Activated CD8-positive, alpha-beta T cell treated with anti-CD3 and anti-CD28 coated beads, Interleukin-2, amount 10 ng/mL, durations not matched to agents 7 days and 5 days (primary cell): ENCODE measurements at places on chromosomes 2 and 18.
A peak's percentile ranks its signal among the peaks of the same experiment; 100 is the strongest.

- no peak for DNase-seq
Measured at GRCh38 chr2:172119089-172119488, 16.4 kb upstream of the DLX2 start.

- no peak for DNase-seq
Measured at GRCh38 chr2:41924024-41924423, 123.8 kb upstream of the PKDCC start.

GRCh38 chr2:237509151-237509550 is 22.1 kb downstream of the MLPH start:
- DNase-seq: no peak

- DNase-seq: no peak
Measured at GRCh38 chr2:63743982-63744966, 97.4 kb upstream of the UGP2 start.

GRCh38 chr2:106147665-106148064 is 46.4 kb downstream of the UXS1 start:
- peak; percentile 41 for DNase-seq

DNA sequence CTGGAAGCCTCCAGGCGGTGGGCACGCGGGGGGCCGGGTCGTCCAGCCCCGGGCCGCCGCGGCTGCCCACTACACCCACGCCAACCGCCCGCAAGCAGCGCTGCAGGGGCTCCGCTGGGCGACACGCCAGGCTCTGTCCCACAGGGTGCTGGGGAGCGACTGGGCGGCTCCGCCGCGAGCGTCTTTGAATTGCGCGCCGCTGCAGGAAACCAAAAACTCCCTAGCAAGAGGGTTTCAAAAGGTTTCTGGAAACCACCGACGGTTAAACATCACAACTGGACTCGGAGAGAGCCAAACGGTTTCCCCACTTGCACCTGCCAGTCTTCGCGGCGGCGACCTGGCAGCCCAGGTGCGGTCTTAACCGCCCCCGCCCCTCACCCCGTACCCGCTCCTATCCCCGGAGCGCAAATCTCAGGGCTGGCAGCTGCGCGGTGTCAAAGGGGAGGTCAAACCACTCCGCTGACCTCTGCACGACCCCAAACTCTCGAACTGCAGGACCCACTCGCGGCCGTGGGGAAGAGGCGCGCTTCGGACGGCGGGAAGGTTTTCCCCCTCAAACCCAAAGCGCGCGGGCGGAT is 1.0 kb downstream of the CXCR4 start:
- peak; percentile 75 for DNase-seq

DNA sequence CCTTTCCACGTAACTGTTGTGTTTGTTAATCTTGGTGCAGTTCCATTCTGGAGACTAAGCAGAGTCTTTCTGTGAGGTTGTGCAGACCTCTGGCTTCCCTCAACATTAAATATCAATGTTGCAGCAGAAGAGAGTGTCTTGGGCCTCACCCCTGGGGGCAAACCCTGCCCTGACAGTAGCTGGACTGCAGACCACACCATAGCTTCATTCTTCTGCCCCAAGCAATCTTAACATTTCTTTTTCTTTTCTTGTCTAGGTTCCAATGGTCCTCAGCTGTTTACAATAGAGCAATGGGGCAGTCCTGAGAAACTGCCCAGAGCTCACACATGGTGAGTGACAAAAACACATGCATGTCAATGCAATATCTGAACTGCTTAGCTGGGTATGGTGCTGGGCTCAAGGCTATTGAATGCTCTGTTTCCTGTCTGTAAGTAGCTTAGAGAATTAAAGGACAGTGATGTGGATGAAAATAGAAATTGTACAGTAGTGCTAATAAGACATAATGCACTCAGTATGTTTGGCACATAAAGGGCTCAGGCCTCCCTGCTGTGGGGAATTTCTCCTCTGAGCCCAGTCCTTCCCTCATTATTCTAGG is 237.6 kb downstream of the ALPK2 start:
- DNase-seq: no peak

DNA sequence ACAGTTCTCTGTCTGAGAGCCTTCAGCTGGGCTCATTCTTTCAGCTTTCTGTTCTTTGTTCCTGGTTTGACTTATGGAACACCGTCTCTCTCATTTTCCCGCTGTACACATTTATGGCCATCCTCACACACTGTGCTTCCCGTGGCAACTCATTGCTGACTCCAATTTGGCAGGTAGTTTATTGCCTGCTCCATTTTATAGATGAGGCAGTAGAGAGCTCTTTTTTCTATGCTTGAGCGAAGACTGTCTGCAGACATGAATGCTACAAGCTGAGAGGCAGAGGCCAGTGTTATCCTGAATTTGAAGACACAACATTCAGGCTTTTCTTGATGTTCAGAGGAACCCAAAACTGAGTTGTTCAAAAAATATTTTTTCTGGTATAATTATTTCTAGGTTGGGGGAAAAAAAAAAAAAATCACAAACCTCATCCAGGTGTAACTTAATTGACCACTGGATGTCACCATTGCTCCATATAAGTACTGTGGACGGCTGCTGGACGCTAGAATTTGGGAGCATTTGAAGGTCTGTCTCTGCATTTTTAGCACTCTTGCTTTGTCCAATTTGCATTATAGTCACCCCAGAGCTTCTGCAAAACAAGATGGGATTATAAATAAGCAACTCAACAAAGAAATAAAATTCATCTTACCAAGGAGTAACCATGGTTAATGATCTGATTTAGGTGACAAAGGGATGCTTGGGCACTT is 83.5 kb downstream of the HRH4 start:
- no peak for DNase-seq

DNA sequence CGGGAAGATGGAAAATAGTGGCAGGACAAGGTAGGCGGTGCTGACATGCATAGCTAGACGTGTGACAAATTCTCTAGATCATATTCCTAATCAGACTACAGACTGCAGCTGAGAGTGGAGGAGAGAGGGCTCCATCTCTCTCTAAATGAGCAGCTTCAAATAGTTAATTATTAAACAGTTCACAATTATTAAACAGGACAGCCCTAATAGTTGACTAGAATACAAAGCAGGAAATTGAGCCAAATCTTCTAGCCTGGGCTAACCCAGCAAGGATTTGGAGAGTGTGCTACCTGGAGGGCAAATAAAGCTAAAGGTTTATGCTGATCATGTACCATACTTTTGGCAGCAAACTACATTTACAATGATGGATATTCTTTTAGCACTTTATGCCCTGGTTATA is 54.4 kb upstream of the CWC22 start:
- DNase-seq: no peak

DNA sequence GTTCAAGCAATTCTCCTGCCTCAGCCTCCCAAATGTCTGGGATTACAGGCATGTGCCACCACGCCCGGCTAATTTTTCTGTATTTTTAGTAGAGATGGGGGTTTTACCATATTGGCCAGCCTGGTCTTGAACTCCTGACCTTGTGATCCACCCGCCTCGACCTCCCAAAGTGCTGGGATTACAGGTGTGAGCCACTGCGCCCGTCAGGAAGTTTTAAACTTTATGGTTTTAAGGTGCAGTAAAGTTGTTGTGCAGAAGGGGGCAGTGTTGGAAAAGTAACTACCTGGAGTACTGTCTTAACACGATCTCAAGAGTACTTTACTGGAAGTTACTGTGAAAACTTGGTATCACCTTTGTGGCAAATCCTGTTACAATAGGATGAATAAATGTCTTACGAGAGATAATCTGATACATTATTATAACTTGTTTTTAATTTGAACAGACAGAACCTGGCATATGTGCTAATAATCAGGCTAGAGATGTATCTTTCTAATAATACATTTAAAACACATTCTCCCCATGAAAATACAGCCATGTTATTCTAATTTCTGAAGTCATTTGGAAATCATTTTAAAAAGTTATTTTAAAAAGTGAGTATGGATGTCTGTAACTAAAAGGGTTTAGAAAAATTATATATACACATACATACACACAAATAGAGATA is 10.8 kb downstream of the SPDYA start:
- DNase-seq: peak; percentile 80

DNA sequence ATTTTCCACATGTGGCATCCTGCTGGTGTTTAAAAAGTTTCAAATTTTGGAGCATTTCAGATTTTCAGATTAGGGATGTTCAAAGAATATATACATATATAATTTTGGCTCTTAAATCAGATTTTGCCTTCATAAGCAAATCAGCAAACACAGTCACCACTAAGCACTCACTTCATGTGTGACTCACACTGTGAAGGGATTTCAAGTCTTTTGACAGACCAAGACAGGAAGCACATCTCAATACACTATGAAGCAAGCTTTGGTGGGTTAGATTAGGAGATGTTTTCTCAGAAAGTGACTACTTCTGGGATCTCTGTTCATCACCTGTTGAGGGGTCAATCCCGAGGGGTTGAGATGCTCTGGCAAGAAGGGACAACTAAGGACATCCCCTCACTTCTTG is 227.8 kb upstream of the RBBP8 start:
- DNase-seq: no peak

GRCh38 chr2:156585457-156585856 is 149.3 kb downstream of the GPD2 start:
- DNase-seq: no peak

- no peak for DNase-seq
Measured at GRCh38 chr2:45218931-45219339, 209.7 kb upstream of the SIX2 start.

GRCh38 chr2:114027437-114027836 is 137.5 kb downstream of the ACTR3 start:
- DNase-seq: no peak

- no peak for DNase-seq
Measured at GRCh38 chr2:128320192-128320905, 1.7 kb upstream of the HS6ST1 start.

DNA sequence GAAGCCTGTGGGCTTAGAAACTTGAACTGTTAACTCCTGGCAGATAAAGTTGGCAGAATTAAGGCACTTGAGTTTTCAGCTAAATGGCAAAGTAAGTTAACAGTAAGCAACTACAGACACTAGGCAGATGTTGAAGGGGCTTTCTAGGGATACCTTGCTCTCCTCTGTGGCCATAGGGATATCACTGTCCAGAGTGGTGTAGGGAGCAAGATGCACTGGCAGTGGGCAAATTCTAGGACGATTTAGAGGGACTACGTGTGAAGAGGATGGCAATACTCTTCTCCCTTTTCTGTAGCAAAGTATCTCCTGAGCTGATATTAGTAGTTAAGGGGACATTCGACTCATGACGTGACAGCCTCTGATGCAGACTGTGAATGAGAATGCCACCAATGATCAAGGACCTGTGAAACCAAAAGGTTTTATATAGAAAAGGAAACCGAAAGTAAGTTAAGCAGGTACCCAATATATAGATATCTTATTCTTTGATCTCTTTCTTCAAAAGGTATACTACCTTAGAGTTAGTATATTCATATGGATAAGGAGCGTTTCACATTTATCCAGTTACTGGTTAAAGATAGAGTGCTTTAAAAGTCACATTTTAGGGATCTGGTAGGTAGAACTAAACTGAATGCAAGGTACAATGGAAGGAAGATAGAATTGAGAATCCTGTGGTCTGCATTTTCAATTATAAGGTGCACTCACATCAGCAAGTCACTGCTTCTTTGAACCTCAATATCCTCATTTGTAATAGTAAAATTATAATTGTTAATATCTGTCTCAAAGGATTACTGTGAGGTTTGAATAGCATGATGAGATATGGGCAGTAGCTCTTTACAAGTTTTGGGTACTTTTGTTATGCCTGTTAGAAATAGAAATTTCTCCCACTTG is 106.4 kb downstream of the KCNH7 start:
- DNase-seq: no peak

DNA sequence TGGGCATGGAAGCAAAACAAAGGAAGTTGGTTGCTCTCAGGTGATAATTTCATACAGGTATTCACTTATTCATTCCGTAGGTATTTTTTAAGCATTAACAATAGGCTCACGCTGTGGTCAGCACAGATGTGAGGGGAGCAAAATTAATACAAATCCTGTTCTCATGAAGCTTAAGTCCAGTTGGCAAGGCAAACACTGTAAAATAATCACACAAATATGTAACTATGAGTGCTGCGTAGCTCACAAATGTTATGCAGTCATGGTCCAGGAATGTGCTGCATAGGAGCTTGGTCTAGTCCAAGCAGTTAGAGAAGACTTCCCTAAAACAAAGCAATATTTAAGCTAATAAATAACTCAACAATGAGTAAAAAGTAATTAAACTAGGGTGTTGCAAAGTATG is 23.9 kb downstream of the SP5 start:
- DNase-seq: no peak

- DNase-seq: no peak
Measured at GRCh38 chr2:85536479-85536878, 2.5 kb upstream of the MAT2A start.

DNA sequence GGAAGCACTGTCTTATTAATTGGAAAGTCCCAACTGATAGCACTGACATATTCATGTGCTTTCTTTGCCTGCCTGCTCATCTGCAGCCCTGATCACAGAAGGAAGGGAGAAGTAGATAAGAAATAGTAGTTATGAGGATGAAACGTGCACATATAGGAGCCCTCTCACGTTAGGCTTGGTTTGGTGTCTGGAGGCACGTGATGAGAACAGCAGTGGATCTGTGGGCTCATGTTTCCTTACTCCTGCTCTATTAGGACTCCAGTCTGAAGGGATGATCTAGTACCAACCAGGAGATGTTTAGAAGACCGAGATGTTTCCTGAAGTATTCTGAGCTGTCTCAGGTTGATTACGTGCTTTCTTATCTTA is 84.9 kb downstream of the MAP4K4 start:
- DNase-seq: no peak

DNA sequence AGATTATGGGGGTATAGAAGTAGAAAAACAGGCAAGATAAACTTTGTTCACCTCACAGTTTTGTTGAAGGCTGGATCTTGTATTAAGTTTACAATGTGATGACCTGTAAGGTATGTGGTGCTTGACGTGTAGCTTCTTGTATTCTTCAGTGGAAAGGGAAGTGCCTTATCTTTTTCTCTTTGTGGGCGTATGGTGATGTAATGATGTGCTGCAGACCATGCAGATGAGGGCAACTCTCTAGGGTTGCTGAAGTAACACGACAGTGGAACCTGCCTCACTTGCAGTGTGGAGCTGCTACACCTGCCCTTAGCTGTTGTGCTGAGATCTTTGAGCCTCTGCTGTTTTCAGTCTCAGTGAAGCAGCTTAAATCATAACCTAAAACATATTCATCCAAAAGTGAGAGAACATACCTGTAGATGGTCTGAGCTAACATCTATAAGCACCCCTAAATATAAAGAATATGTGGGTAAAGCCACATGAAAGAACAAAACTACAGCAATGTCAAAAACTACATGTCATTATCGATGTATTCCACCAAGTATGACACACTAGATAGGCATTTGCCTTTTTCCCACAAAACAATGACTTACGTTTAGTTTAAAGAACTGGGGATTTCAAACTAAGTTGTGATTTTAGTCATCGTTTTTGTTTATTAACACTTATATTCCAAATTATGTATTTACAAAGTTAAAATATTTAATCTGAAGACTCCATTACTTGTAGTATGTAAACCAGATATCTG is 1144.1 kb downstream of the CNTNAP5 start:
- no peak for DNase-seq

GRCh38 chr2:236687296-236687965 is 117.8 kb downstream of the ACKR3 start:
- no peak for DNase-seq

GRCh38 chr2:109052922-109053321 is 63.9 kb upstream of the EDAR start:
- DNase-seq: no peak

DNA sequence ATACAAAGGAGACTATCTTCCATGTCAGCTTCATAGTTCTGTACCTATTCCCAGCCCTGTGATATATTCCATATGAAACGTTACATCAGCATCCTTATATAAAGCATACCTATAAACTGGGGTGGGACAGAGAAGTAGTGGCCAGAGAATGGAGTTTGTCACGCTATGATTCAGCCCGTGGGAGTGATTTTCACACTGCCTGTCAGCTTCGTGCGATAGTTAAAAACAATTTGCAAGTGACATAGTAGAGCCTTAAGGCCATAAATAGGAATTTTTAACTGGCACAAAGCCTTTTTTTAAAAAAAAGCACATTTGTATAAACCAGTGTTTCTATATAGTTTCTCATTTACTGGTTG is 30.2 kb downstream of the PKP4 start:
- DNase-seq: no peak
